H9 (cell line): ENCODE measurements at places on chromosomes 5 and 9.

DNA sequence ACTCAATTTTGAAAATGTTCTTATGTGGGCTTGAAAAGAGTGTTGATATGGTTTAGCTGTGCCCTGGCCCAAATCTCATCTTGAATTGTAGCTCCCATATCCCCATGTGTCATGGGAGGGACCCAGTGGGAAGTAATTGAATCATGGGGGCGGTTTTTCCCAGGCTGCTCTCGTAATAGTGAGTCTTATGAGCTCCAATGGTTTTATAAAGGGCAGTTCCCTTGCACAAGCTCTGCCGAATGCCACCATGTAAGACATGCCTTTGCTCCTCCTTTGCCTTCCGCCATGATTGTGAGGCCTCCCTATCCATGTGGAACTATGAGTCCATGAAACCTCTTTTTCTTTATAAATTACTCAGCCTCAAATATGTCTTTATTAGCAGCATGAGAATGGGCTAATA is 71.0 kb downstream of the USP20 start:
- DNase-seq, result no peak

DNA sequence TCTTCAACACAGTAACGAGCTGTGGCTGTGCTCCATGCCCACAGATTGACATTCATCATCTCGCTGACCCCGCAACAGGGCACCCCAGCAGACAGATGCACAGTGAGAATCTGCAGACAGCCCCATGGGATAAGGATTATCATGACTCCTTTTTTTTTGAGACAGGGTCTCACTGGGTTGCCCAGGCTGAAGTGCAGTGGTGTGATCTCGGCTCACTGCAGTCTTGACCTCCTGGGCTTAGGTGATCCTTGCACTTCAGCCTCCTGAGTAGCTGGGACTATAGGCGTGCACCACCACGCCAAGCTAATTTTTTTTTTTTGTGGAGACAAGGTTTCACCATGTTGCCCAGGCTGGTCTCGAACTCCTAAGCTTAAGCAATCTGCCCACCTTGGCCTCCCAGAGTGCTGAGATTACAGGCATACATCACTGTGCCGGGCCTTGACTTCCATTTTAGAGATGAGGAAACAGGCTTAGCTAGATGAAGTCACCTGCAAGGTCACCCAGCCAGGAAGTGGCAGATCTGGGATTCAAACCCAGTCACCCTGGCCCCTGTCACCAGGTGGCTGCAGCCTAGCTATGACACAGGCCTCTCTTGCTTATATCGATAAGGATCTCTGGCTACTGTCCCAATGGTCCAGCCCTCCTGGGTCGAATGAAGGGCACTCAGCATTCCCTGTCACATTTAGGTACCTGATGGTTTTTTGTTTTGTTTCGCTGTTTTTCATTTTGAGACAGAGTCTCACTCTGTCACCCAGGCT is 5.1 kb downstream of the AIF1L start:
- no peak for DNase-seq

DNA sequence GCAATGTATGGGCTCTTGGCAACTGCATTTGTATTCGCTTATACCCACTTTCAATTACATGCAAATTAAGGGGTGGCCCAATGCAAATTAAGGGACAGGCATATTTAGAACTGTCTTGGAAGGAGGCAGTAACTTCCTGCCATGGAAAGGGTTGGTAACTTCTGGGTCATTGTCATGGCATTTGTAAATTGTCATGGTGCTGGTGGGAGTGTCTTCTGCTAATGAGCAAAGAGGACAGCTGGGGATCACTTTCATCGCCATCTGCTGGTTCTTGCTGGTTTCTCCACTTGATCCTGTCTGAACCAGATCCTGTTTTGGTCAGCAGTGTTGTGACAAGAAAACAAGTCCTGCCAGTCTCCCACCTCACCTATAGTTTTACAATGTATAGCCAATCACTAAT is 23.3 kb upstream of the UGT3A2 start:
- DNase-seq, result peak; percentile 86

GRCh38 chr5:67416133-67416937 is 219.7 kb upstream of the CD180 start:
- peak; percentile 26 for DNase-seq

- no peak for DNase-seq
Measured at GRCh38 chr5:90097082-90097477, 312.5 kb downstream of the CETN3 start.

- DNase-seq, result no peak
Measured at GRCh38 chr9:134785325-134786108, 95.1 kb upstream of the FCN2 start.
